ENCODE measurements at places on chromosomes 16 and 17. TPM values are rescaled to one million over a fixed set of nuclear protein-coding genes. Genes with fewer than 3 reads are reported as not detected.

GRCh38 chr17:56141046-56141839 lies 12.0 kb upstream of the ANKFN1 start:
- H3K4me1 ChIP-seq, result no peaks in the 10 kb centered on the region
- no peak for DNase-seq
- H3K36me3 ChIP-seq, result no peaks in the 10 kb centered on the region
- no peak overlapping the region for H3K4me3 ChIP-seq
- no peak overlapping the region for H3K27ac ChIP-seq

- no peak overlapping the region for H3K27ac ChIP-seq
- no peaks in the 10 kb centered on the region for H3K27me3 ChIP-seq
- H3K4me1 ChIP-seq, result peaks cover 15% of the 10 kb centered on the region
Measured at GRCh38 chr17:59427996-59428395, 96.5 kb downstream of the YPEL2 start.

- no peak overlapping the region for H3K27ac ChIP-seq
- no peaks in the 10 kb centered on the region for H3K4me1 ChIP-seq
Measured at GRCh38 chr16:4389051-4389955, 17.7 kb downstream of the VASN start.

GRCh38 chr16:53235851-53236250 lies 181.1 kb downstream of the CHD9 start:
- no peak overlapping the region for H3K4me3 ChIP-seq
- peaks cover 20% of the 10 kb centered on the region for H3K36me3 ChIP-seq
- no peak overlapping the region for H3K27ac ChIP-seq
- no peaks in the 10 kb centered on the region for H3K4me1 ChIP-seq

DNA sequence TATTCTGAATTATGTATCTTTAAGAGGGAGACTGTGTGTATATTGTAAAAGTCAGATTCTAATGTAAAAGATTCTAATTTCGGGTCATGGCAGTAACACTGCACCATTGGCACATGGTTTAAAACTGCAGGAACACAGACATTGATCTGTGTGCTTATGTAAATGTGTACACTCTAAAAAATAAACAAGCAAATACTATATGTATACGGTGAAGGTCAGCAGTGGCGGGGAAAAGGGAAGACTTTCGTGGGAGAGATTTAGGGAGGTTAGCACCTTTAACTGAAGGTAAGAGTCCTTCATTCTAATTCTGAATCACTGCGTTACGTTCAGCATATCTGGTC lies 157.8 kb upstream of the FAM20A start:
- no peak for DNase-seq
- no peak overlapping the region for H3K4me3 ChIP-seq
- no peak overlapping the region for H3K27ac ChIP-seq
- H3K4me1 ChIP-seq, result peaks cover 11% of the 10 kb centered on the region

GRCh38 chr17:19424934-19425868 lies 14.2 kb downstream of the RNF112 start:
- H3K27ac ChIP-seq, result no peak overlapping the region
- H3K4me1 ChIP-seq, result no peaks in the 10 kb centered on the region
- H3K27me3 ChIP-seq, result no peaks in the 10 kb centered on the region
- H3K36me3 ChIP-seq, result no peaks in the 10 kb centered on the region
- DNase-seq, result no peak

DNA sequence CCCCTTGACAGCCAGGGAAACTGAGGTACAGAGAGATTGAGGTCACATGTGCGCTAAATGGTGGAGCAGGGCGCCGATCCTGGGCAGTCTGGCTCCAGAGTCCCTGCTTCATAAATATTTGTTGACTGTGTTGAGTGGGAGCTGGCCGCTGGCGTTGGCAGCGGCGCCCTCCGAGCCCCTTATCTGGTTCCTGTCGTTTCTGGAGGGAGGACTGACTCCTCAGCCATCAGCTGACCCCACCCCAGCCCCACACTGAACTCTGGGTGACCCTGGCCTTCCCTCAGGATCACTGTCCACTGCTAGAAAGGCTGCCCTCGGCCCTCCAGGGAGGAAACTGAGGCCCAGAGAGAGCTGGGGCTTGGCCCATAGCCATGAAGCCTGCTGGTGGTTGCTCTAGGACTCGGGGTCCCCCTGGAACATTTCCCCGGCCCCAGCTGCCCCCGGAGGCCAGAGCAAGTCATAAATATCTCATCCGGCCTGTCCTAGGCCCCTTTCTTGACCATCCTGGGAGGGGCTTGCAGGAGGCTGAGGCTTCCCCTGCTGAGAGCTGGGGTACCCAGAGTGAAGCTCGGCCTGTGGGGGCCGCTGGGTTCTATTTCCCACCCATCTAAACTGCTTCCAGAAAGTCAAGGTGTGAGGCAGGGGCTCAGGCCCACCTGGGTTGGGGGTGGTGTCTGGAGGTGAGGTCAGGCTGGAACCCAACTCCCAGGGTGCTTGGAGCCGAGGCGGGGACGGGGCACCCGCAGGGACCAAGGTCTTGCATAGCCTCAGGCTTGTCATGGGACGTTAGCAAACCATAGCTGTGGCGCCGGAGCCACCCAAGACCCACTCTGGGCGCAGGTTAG lies 51.7 kb upstream of the GSE1 start:
- H3K4me3 ChIP-seq, result no peak overlapping the region
- no peaks in the 10 kb centered on the region for H3K27me3 ChIP-seq
- no peak for DNase-seq
- peaks cover 34% of the 10 kb centered on the region for H3K4me1 ChIP-seq
- no peak overlapping the region for H3K27ac ChIP-seq

GRCh38 chr17:64155129-64155528 lies 25.2 kb upstream of the ERN1 start:
- H3K4me1 ChIP-seq, result no peaks in the 10 kb centered on the region
- no peak overlapping the region for H3K4me3 ChIP-seq
- DNase-seq, result no peak
- H3K27ac ChIP-seq, result no peak overlapping the region
- peaks cover 6% of the 10 kb centered on the region for H3K36me3 ChIP-seq

Gene SLC16A6
- total RNA-seq, result 0.96 TPM

Gene COX10
- total RNA-seq, result 30.6 TPM

Gene SEC14L1
- total RNA-seq, result 39.6 TPM

Gene KCNH6
- not detected for total RNA-seq

Gene SPNS2
- 1.1 TPM for total RNA-seq

Gene FOXL1
- not detected for total RNA-seq

Gene PRDM7
- not detected for total RNA-seq

Gene FSCN2
- not detected for total RNA-seq

Gene DRC3
- 0.40 TPM for total RNA-seq

Data from activated naive CD4-positive, alpha-beta T cell treated with anti-CD3 and anti-CD28 coated beads for 36 hours (primary cell).